Endothelial cell of umbilical vein (primary cell): ENCODE measurements at places on chromosomes 3 and 15. TPM values are rescaled to one million over a fixed set of nuclear protein-coding genes. Genes with fewer than 3 reads are reported as not detected.

DNA sequence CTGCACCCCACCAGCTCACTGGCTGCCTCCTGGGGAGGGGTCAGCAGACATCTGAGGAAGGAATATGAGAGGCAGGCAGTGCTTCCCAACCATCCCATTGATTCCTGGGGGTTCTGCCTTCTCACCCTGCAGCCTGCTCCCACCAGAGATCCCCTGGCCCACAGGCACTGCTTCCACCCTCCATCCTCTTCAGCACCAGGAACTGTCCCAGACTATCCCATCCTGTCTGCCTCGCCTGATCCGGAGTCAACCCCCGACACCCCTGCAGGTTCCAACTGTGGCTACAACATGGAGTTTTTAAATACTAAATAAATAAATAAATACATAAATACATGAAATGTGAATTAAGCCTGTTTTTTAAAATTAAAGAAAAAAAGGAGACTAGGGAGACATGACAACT is 43.6 kb downstream of the CACNA2D2 start:
- no peaks in the 10 kb centered on the region for H3K4me1 ChIP-seq
- H3K27ac ChIP-seq: no peak overlapping the region
- no peaks in the 10 kb centered on the region for H3K36me3 ChIP-seq

- H3K4me3 ChIP-seq: no peak overlapping the region
- H3K27ac ChIP-seq: no peak overlapping the region
- no peaks in the 10 kb centered on the region for H3K36me3 ChIP-seq
- DNase-seq: peak; percentile 8
These were observed 74.2 kb upstream of the PROK2 start for GRCh38 chr3:71859123-71859519.

DNA sequence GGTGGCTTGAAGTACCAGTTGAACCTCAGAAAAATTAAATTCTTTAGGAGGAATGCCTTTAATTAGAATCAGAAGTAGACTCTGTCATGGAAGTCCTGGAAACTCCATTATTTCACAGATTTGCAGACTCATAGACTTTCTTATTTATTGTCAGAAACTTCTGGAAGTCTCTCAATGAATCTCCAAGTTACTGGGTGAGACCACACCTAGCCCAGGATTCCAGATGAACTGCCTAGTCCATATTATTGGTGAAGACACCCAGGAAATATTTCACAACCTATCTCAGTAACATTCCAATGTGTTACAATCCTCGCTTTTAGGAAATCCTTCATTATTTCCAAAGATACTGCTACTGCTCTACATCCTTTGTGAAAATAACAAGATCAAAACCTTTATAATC is 6.5 kb upstream of the THBS1 start:
- H3K4me3 ChIP-seq: no peak overlapping the region
- H3K4me1 ChIP-seq: peaks cover 14% of the 10 kb centered on the region
- H3K36me3 ChIP-seq: no peaks in the 10 kb centered on the region
- no peak overlapping the region for H3K27ac ChIP-seq
- DNase-seq: no peak
- H3K27me3 ChIP-seq: no peaks in the 10 kb centered on the region

ALDH1A2 gene
- 14.8 and 16.3 TPM in 2 replicates for polyA plus RNA-seq
